ENCODE measurements at places on chromosomes 7 and 10.

DNA sequence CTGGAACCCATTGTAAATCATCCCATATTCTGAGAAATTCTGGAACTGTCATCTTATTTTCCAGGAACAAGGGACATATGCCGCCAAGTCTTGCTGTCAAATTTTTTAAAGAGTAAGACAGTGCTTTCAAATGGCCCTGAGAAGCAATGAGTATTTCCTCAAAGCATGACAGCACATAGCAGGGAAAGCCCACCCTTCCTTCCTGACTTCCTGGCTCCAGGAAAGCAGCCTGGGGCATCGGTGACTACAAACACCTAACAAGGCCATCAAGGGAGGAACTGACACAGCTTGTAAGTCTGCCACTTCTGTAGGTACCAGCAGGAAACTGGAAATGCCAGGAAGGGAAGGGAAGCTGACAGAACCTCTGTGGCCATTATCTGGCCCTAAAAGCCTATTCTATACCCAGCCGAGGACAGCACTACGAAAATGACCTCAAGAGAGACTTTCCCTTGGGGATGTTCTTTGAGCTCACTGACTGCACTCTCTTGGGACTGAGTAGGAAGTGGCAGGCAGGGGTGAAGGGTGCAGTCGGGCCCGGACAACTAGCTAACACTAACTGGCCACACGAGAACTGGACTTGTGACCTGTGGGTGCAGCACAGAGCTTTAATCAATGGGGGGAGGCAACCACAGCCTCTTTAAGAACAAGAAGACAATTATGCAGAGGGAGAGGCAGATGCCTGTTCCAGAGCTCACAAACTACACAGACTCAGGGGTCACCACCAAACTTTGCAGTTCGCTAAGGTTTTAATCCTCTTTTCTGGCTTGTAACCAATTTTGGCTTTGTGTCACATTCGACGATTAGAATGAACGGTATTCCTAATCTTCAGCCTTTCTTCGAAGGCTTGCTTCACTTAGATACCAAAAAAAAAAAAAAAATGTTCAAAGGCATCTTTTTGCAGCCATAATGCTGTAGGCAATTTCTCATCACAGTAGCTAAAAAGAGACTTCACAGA, 52.0 kb downstream of the GRB10 start:
- no peak for DNase-seq

GRCh38 chr10:131571346-131571745, 259.8 kb upstream of the TCERG1L start:
- no peak for DNase-seq

GRCh38 chr7:97107192-97107800, 10.2 kb upstream of the SDHAF3 start:
- DNase-seq = no peak

DNA sequence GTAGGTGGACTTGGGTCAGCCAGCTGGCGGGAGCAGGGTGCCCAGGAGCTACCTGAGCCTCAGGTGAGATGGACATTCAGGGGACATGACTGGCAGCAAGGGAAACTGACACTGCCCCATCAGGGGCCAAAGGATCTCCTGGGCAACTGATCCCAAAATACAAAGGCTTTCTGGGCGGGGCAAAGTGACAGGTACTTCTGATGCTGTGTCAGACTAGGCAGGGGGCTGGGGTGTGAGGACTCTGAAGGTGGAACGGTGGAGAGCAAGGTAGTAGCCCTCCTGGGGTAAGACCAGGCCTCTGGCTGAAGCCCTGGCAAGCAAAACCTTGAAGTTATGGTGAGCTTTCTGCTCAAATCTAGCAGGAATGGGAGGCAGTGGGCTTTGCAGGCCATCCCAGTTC, 4.4 kb downstream of the OPN4 start:
- no peak for DNase-seq

DNA sequence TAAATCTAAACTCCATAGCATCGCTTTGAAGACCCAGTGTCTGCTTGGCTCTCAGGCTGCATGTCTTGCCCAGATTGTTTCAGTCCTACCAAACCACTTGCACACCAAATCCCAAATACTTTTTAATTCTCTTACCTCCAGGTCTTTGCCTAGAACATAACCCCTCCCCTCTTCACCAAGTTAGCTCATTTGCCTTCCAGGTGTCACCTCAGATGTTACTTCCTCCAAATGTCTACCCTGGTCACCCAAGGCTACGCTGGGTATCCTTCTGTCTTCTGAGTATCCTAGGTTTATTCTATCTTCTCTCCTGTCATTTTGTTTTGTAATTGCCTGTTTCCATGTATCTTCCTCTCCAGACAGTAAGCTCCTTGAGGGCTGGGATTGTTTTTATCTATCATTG, 11.1 kb downstream of the SLC25A28 start:
- DNase-seq = no peak

GRCh38 chr10:74425456-74426001, 274.5 kb downstream of the ADK start:
- no peak for DNase-seq

GRCh38 chr10:3477683-3478082, 305.1 kb upstream of the PITRM1 start:
- no peak for DNase-seq

- DNase-seq = no peak
Measured at GRCh38 chr10:34380856-34381255, 434.2 kb downstream of the PARD3 start.

- DNase-seq = no peak
Measured at GRCh38 chr7:67823345-67823744, 826.7 kb downstream of the TYW1 start.

DNA sequence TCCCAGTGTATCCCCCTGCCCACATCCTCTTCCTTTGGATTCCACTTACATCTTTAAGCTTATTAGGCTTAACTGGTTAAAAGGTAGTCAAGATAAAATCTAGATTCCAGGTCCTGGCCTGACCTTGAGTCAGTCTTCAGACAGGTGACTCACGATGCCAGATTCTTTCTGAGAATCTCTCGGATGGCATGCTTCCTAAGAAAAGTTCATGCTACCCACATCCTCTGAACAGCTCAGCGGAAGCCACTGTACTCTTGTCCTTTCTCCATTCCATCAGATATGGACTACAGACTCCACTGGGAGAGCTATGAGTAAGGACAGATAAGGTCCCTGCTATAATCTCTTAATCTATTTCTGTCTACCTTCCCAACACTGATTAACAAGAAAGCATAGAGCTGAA, 43.4 kb downstream of the DNMBP start:
- DNase-seq = no peak

DNA sequence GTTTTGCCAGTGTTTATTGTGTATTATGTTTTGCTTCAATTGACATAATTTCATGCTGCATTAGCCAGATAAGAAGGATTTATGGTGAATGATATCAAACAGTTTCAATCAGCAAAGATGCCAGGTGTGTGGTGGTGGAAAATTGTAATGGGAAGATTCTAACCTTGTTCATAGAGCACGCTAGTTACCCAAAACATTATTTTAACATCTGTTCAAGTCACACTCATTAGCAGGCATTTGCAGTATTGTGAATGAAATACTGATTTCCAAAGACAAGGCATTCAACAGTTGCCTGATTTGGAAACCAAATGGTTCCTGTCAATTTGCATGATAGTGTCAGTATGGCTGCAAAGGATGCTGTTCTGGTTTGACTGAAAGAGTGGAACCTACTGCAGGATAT, 129.7 kb downstream of the EPC1 start:
- no peak for DNase-seq

DNA sequence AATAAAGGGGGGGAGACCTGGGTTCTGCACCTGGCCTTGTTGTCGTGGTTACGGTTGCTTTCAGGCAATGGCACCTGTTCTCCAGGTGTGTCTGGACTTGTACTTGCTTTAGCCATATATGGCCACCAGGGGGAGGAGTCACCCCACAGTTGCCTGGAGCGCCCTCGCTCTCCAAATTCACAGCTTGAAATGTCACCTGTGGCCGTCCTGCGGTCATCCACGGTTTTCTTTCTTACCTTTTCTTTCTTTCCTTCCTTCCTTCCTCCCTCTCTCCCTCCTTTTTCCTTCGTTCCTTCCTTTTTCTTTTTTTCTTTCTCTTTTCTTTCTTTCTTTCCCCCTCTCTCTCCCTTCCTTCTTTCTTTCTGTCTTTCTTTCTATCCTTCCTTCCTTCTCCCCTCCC, 157.2 kb upstream of the ZNF92 start:
- DNase-seq = peak; percentile 60

DNA sequence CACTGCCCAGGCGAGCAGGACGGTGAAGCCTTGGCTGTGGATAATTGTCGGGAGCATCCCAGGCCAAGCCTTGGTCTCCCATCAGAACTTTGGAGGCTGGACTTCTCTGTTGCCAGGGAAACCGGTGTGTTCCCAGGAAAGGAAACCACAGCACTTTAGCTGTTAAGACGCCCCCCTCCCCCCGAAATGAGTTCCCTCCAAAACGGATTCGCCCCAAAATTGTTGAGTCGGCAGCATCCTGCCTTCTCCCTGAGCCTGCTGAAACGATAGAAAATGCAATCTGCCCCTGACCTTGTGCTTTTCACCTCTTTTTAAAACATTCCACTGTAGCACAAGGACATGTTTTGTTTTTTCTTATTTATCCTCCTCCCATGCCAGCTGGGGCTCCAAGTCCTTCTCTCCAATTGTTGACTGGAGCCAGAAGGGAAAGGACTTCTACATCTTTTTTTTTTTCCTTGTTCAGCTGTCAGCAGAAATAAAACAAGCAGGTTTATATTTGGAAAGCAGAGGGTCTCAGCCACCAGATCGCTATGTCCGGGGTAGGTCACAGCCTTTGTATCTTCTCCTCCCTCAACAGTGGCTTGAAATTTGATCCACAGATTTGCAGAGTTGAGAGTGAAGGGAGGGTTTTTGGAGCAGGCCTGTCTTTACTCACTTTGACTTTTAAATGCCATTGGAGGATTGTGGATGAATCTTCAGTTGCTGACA, 116.5 kb downstream of the ZMIZ1 start:
- DNase-seq = no peak

GRCh38 chr7:145543242-145543641, 573.4 kb upstream of the CNTNAP2 start:
- DNase-seq = no peak

Measured in glutamatergic neuron (in vitro differentiated cells).